ENCODE measurements at places on chromosomes 5 and 9.

DNA sequence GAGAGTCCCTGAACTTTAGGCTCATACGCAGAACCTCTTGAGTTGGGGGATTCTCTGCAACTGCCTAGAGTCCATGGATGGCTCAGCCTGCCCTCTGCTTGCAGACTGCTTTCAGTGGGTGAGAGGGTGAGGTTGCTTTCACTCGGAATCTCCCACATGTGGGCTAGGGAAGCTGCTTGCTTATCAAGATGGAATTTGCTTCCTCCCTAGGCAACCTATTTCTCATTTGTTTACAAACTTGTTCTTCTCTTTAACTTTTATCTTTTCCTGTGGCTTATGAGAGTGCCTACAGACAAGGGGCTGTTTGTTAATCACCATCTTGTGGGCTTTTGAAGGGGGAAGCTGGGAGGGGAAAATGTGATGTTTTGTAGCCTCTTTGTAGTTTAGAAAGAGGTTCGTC is 10.0 kb downstream of the TLE4 start:
- DNase-seq, result no peak

GRCh38 chr5:148511810-148512347 is 128.1 kb downstream of the FBXO38 start:
- no peak for DNase-seq

- no peak for DNase-seq
These were observed 166.2 kb upstream of the PPP2R2B start for GRCh38 chr5:147044572-147045273.

DNA sequence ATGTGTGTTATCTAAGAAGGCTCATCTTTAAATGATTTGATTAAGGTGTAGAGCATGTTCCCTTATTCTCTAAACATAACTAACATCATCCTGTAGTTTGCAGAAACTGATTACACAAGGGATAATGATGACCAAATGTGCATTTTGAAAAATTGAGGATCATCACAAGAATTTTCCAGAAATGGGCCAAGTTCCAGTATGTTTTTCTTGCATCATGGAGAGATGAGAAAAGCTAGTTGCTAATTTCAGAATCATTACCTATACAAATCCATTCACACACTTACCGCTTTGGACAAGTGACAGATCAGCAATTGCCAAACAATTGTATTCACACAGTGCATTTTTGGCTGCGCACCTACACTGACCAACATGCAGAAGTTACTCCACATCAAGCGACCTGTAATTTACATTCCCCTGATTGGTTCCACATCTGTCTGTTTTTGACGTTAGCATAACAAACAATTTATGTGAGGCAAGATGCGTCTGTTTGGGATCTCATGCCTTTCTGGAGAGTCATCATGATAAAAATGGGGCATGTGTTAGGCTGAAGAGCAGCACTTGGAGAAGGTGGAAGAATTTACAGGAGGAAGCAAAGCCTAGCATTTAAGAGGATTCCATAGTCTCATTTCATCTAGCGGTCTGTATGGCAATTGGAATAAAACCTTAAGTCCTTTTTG is 2.8 kb upstream of the BNC2 start:
- DNase-seq, result no peak

- no peak for DNase-seq
These were observed 234.5 kb downstream of the EFNA5 start for GRCh38 chr5:107436201-107436600.

DNA sequence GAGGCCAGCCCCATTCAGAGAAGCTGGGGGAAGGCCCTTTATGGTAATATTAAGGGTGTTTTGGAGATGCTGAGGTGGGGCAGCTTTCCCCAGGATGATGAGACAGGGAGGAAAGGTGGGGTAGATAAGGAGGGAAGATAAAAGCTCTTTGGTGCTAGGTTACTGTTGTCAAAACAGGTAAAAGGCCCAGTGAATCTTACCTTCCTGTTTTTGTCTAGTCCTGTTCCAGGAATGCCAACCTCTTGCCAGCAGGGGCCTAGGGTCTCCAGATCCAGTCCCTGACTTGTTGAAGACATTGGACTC is 797 bp upstream of the CCL27 start:
- DNase-seq, result no peak

DNA sequence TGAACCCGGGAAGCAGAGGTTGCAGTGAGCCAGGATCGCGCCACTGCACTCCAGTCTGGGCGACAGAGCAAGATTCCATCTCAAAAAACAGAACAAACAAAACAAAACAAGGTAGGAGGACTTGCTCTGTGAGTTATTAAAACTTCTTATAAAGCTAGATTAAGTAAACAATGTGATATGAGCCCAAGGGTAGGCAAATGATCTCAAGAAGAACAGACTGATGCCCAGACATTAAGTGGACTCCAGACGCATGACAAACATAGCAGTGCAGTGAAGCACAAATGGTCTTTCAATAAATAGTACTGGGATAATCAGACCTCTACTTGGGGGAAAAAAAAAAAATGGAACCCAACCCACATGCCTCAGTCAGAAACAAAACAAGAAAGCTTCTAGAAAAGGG is 45.7 kb downstream of the SETX start:
- DNase-seq, result no peak

GRCh38 chr9:128414461-128414860 is 6.2 kb upstream of the CERCAM start:
- DNase-seq, result no peak

DNA sequence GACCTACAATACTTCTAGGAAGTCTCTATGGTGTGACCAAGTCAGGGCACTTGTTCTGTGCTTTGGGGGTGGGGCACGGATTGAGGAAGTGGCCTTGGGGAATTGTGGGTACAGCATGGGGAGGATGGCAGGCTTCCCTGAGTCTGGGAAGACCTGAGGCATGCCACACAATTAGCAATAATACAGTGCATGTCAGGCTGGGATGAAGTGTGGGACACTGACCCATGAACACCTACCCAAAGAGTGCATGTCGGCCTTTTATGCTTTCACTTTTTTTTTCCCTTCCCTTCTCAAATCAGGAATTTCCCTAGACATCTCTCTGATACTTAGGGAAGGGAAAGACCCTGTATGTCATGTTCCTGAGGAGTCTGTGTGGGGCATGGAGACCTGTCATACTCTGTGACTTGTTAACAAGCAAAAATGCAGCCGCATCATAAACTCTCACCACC is 146.4 kb downstream of the PALM2AKAP2 start:
- no peak for DNase-seq

- no peak for DNase-seq
These were observed 91.0 kb downstream of the LHFPL2 start for GRCh38 chr5:78557601-78558000.

GRCh38 chr9:94677929-94678328 is 38.6 kb upstream of the FBP1 start:
- no peak for DNase-seq

GRCh38 chr5:62948301-62948700 is 369.7 kb downstream of the LRRC70 start:
- no peak for DNase-seq

- DNase-seq, result no peak
These were observed 15.4 kb downstream of the CCT5 start for GRCh38 chr5:10265245-10266109.

DNA sequence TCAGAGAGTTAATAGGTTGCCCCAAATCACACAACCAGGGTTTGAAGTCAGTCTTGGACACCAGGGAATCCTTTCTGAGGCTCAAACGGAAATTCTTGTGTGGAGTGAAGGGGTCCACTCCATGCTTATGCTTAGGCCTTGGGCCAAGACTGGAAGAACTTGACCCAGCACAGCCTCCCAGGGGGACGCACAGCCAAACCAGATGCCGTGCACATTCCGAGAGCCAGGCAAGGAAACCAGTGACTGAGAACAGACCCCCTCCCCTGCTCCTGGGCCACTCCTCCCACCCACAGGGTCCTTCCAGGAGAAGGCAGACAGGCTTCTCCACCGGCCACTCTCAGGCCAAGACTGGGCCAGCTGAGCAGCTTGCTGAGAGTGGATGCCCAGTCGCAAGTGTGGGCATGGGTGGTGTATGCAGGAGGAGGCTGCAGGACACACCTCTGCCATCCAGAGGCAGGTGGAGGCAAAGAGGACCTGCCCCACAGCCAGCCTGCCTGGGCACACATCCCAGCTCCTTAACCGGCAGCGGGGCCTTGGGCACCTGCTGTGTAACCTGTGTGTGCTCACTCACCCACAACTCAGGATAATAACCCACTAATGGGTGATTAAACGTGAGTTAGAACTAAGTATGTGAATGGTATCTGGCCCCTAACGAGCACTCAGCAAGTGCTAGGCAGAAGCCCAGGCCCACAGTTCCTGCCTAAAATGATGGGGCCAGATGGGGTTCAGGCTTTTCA is 38.0 kb downstream of the NIPAL4 start:
- DNase-seq, result no peak

- no peak for DNase-seq
These were observed 13.7 kb downstream of the DOCK2 start for GRCh38 chr5:169650701-169651331.

DNA sequence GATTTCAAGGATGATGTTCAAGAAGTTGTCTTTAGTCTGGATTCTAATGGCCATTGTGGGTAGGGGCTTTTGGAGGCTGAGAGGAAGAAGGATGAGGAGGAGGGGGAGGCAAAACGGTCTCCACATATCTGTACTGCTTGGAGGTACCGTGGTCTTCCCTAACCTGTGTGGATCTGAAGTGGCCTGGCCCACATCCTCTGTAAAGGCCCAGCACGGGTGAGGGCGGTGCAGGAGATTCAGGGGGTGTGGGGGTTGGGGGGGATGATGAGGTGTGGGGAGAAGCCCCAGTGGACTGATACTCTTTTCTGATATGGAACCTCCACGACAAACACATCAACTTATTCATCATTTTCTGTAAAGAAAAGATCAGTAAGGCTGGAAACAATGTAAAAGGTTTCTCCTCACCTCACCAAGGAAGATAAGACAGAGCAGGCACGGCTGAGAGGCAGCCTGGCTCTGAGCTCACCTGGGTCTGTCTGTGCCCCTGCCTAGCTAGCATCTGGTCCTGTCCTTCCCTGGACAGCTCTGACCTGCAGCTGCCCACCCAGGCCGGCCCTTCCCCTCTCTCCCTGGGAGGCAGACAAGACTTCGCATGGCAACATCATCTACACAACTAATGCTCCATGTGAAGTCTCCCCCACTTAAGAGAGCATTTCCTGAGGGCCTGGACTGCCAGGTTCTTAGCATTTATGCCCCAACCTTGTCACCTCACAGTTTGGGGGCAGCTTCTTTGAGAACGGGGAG is 5.6 kb upstream of the IL3 start:
- DNase-seq, result no peak

GRCh38 chr5:76696251-76696650 is 19.7 kb upstream of the F2R start:
- no peak for DNase-seq

DNA sequence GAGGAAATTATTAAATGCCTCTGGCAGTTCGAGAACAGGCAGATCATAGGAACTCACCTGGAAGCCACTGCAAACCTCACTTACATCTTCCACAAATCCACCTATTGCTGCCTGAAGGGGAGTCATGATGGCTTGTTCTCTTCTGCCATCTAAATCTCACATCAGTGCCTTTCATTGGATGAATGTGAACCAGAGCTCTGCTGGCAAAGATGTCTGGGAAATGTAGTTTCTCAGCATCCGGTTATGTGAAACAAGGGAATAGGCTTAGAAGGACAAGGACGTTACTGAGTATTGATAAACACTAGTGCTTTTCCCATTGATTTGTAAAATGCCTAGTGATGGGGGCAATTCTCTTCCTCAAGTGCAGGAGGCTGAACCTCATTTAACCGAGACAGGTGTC is 483.3 kb downstream of the ARHGEF28 start:
- DNase-seq, result no peak

DNA sequence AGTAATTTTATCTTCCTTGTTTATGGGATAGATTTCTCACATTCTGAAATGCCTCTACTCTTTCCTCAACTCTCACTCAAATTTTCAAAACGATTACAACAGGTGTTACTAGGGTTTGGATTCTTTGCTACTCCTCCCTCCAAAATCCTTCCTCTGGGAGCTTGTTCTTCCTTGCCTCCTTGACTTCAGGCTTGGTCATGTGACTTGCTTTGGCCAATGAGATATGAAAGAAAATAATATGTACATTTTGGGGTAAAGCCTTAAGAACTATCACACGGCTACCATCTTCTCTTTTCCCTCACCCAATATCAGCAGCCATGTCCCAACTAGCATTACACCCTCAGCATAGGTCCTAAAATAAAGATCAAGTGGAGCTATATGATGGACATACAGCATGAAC is 28.8 kb upstream of the SLC1A1 start:
- no peak for DNase-seq

DNA sequence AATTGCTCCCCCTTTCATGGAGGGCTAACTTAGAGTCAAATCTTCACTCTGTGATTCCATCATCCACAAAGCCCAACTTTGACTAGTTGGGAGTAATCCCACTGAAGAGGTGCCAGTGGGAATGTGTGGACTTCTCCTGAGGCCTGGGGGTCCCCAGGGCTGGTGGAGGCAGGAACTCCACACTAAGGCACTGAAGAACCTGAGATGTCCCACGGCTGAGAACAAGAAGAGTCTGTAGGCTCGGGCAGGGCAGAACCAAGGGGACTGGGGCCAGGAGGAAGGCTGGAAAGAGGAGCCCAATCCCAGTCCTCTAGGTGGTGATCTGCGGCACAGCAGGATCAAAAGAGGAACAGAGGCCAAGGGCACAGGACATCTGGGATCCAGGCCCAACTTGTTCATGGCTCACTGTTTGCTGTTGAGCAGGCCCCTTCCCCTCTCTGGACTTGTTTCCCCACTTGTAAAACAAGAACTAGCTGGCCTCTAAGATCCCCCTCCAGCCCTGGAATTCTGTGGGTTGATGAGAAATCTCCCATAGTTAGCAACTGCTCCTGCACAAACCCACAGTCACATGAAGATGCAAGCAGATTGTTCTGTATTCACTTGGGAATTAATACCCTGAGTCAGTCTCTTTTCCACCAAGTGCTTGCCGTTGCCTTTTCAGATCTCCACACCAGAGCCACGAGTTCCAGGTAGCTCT is 32.7 kb upstream of the ALDH1B1 start:
- DNase-seq, result no peak

GRCh38 chr9:134204041-134204440 is 39.7 kb upstream of the RNU6ATAC start:
- no peak for DNase-seq

GRCh38 chr9:71929223-71929622 is 17.8 kb downstream of the C9orf85 start:
- DNase-seq, result no peak

- DNase-seq, result no peak
These were observed 50.2 kb upstream of the STARD4 start for GRCh38 chr5:111562561-111562960.

DNA sequence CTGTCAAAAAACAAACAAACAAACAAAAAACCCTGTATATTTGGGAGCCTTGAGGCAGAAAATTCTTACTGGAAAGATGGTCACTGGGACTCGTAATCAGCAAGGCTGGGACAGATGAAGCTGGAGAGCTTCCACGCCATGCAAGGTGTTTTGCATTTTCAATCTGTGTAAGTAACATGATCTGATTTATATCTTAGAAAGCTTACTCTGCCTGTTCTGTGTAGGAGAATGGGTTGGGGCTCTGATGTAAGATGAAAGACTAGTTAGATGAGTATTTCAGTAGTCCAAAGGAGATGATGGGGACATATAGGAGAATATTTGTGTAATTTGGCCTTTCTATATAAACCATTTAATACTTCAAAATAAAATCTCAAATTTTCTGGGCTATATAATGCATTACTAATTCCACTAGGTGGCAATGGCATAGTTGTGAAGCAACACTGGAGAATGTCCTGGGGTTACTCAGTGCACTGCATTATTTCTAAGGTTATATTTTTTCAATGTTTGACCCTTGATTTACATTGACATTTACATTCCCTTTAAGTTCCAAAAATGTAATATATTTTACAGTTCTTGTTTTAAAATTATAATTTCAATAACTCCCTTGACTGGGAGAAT is 21.9 kb upstream of the FSD1L start:
- no peak for DNase-seq
